ENCODE measurements at places on chromosomes 1 and 21. TPM values are rescaled to one million over a fixed set of nuclear protein-coding genes. Genes with fewer than 3 reads are reported as not detected.

Gene OLFML3
- total RNA-seq: 5.2 TPM

Gene LPAR3
- total RNA-seq: 3.6 TPM

Gene OBSCN
- 0.42 TPM for total RNA-seq

Gene PRAMEF15
- total RNA-seq: not detected

Gene HSPB7
- 1.9 TPM for total RNA-seq

Gene SYT2
- not detected for total RNA-seq

Data from M059J (cell line).